ENCODE measurements at places on chromosomes 12 and 14. TPM values are rescaled to one million over a fixed set of nuclear protein-coding genes. Genes with fewer than 3 reads are reported as not detected.

Gene KRT3
- polyA plus RNA-seq = not detected

Gene PROX2
- not detected for polyA plus RNA-seq

Gene SERPINA3
- polyA plus RNA-seq = not detected

Gene SNW1
- polyA plus RNA-seq = 81.2 TPM

Gene TAS2R46
- not detected for polyA plus RNA-seq

Gene DTD2
- 35.7 TPM for polyA plus RNA-seq

Gene ALDH1L2
- 1.0 TPM for polyA plus RNA-seq

Gene KLRK1
- polyA plus RNA-seq = 14.9 TPM

Gene UBR7
- polyA plus RNA-seq = 36.9 TPM

Gene ZNF10
- polyA plus RNA-seq = 52.3 TPM

Gene FUT8
- polyA plus RNA-seq = 57.3 TPM

Gene GPHN
- 135 TPM for polyA plus RNA-seq

Gene TMEM229B
- polyA plus RNA-seq = 7.9 TPM

Gene POTEM
- polyA plus RNA-seq = not detected

Gene ESRRB
- 1.9 TPM for polyA plus RNA-seq

Gene SCFD1
- 99.4 TPM for polyA plus RNA-seq

Gene ERG28
- polyA plus RNA-seq = 25.3 TPM

Gene SLC7A7
- polyA plus RNA-seq = not detected

Gene TMED10
- 121 TPM for polyA plus RNA-seq

Gene TTC9
- 14.2 TPM for polyA plus RNA-seq

Gene TAS2R10
- polyA plus RNA-seq = 8.3 TPM

Gene KERA
- not detected for polyA plus RNA-seq

Gene NPAS3
- 1.3 TPM for polyA plus RNA-seq

Gene SLC2A14
- polyA plus RNA-seq = not detected

Gene ACTN1
- polyA plus RNA-seq = 8.2 TPM

Gene DGLUCY
- polyA plus RNA-seq = 30.5 TPM

Gene KCNJ8
- 0.34 TPM for polyA plus RNA-seq

Gene SLC5A8
- 0.12 TPM for polyA plus RNA-seq

Gene NKX2-1
- 1.5 TPM for polyA plus RNA-seq

Gene KRT77
- polyA plus RNA-seq = not detected

Gene PPP1R1A
- polyA plus RNA-seq = 29.6 TPM

Gene CLEC6A
- not detected for polyA plus RNA-seq

Gene RFLNA
- 5.6 TPM for polyA plus RNA-seq

Gene FLVCR2
- polyA plus RNA-seq = not detected

Gene TAS2R20
- 1.9 TPM for polyA plus RNA-seq

Gene SCNN1A
- polyA plus RNA-seq = not detected

Gene PITPNM2
- 0.52 TPM for polyA plus RNA-seq
